Activated T-cell treated with anti-CD3 and anti-CD28 coated beads, Interleukin-2, amount 50 U/mL, for 4 hours (primary cell): ENCODE measurements at places on chromosomes 6 and 20. TPM values are rescaled to one million over a fixed set of nuclear protein-coding genes. Genes with fewer than 3 reads are reported as not detected.

Gene RIPPLY2
- not detected for total RNA-seq

Gene FOXQ1
- total RNA-seq, result not detected

Gene CDH22
- not detected for total RNA-seq

Gene RBBP8NL
- not detected for total RNA-seq

Gene SNAI1
- 1.1 TPM for total RNA-seq

Gene SMPDL3A
- 0.22 TPM for total RNA-seq

GRCh38 chr6:159398633-159399032 lies 229.4 kb downstream of the FNDC1 start:
- no peak for DNase-seq

- no peak for DNase-seq
Observed at GRCh38 chr6:4029687-4030086, 49.2 kb downstream of the FAM217A start.

DNA sequence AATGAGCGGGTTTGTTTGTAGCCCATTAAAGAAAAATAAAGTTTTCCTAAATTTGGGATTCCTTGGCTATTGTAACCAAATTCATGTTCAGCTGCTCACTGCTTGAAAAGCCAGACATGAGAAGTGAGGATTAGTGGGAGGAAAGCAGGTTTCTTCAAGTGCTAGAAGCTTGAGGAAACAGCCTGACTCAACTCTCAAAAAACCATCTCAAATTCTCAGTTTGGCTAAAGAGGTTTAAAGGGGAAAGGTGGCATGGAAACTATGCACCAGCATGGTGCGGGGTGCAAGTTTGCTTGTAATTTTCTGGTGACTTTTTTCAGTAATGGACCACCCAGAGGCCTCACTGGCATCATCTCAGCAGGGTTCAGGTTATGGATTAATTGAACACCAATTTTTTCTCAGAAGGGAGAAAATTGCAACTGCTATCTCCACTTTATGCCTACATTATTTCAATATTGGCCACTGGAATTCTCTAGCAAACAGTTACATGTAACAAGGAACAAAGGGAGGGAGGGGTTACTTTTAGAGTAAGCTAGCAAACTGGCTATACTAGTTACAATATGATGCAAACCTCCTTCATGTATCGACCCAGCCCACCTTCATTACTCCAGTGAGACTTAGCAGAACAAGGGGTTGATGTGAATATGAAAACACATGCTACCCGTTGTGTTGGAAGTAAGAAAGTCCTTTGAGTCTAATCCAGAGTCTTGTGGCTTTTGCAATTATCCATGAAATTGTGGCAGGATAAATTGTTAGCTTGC lies 85.0 kb upstream of the IFNGR1 start:
- DNase-seq, result no peak

DNA sequence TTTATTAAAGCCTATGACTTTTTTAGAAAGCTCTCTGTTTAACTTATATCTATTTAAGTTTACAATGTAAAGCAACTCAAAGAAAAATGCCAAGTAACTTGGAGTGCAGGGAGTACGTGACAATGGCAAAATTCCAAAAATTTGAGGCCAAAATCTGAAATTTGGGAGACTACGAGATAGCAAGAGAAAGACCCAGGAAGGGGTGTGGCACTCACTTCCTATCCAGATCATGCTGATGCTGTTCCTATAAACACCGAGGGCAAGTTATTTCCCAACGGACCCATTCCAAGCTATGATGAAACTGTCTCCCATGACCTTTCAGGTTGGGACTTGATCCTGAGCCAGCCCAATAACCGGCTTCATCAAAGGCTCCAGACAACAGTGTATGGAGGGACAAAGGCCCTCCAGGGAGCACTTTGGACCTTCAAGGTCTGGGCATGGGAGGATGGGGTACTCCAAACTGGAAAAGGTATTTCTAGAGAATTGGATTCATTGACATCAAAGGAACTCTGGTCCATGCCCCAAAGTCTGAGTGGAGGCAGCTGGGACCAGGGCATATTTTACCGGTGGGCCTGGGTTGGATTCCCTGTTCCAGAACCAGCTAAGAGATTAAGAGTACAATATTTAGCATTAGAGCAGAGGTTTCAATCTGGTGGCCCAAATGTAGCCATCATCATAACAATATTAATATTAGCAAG lies 15.7 kb upstream of the SLC13A3 start:
- no peak for DNase-seq

DNA sequence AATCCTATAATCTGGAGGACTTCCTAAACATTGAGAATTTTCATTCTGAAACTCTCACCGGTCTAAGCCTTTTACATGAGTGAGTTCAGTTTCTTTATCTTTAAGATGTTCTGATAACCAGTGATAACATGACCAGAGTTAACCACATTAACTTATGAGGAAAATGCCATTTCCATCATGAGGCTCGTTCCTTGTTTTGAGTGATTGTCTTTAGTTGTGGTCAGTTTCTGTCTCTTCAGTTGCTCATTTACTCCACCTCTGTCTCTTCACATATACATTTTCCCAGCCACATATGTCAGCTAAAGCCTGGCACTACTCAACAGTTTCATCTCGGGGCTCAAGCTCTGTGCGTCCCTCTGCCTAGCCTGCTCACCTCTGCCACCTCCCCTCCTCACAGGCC lies 70.4 kb downstream of the JAG1 start:
- DNase-seq, result no peak

GRCh38 chr20:59782986-59783640 lies 150.3 kb downstream of the SYCP2 start:
- DNase-seq, result no peak

DNA sequence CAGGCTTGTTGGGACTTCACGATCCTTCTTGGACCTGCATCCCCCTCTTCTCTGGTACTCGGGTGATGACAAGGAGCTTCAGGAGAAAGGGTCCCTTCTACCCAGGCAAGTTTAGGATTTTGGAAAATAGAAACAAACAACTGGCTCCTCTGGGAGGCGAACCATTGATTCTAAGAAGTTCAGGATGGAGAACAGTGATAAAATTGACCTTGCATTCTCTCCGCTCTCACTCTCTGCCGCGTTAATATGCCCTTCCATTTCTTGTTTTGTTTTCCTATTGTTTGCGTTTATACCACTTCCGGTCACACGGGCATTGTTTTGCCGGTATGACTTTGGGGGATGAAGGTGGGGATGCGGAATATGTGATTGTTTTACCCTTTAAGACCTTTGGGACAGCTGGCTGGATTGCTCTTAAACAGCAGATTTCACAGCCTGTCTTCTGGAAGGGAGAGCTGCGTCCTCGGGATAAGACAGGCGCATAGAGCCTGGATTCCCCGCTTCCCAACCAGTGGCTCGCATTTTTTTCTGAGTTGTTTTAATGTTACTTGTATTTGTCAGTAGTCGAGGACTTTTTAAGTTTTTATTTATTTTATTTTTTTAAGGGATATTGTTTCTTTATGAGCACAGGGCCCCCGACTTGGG lies 144.3 kb upstream of the ZNF184 start:
- no peak for DNase-seq

DNA sequence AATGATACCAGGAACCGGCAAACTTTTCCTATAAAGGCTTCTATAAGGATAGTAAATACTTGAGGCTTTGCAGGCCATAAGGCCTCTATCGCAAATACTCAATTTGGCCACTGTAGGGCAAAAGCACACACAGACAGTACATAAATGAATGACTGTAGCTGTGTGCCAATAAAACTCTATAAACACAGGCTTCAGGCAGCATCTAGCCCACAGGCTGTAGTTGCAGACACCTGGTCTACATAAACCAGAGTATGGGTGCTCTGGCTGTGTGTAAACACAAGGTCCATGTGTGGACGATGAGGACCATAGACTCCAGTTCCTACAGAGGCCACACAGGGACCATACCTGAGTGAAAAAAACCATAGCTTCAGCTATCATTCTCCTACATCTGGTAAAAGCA lies 52.2 kb downstream of the ZMYND8 start:
- no peak for DNase-seq

DNA sequence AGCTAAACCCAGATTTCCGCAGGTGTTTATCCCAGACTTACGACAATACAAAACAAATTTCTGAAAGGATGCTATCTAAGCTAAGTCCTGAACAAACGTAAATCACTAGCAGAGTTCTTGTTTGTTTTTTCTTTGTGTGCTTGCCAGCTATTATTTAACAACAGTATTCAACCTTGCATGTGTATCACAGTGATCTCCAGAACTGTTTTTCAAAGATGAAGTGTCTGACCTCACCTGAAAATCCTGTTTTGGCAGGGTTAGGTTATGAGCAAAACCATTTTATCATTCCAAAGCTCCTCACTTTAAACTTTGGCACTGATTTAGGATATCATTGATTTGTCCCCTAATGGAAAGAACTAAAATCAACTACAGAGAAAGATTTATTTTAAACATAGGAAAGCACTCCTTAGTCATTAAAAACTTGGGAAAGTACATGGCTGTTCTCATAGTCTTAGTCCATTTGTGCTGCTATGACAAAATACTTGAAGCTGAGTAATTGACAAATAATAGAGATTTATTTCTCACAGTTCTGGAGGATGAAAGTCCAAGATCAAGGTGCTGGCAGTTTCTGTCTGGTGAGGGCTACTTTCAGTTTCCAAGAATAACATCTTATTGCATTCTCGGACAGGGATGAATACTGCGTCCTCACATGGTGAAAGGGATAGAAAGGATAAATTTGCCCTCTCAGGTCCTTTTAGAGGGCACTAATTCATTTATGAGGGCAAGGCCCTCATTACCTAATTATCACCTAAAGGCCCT lies 20.8 kb upstream of the BMP5 start:
- DNase-seq, result no peak

- no peak for DNase-seq
Observed at GRCh38 chr6:123526128-123526527, 110.6 kb downstream of the TRDN start.

GRCh38 chr6:107670792-107671199 lies 153.3 kb downstream of the SCML4 start:
- DNase-seq, result no peak

DNA sequence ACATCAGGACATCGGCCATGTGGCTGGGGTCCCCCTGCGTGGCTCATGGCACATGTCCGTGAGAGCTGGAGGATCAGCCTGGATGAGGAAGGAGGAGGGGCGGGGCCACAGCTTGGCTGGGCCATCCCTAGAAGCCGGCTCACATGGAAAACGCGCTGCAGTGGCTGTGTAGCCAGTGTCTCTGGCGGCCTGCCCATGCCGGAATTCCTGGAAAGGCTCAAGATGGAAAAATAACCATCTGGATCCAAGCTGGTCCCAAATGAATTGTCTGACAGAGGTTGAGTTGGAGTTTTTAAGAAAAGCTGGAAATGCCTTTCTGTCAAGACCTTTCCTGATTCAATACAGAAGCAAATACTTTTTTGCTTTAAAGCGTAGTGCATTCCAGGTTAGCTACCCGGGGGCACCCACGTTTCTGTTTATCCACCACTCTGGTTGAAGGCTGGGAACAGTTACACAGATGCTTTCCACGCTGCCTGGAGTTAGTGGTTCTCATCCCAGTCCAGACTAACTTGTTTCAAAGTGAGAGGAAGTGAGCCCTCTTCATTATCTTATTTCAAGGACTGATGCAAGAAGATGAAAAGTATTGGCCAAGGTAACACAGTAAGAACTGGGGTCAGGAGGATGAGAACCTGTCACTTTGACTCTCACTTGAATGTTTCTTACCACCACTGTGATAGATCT lies 99.0 kb downstream of the GMPR start:
- DNase-seq, result no peak

DNA sequence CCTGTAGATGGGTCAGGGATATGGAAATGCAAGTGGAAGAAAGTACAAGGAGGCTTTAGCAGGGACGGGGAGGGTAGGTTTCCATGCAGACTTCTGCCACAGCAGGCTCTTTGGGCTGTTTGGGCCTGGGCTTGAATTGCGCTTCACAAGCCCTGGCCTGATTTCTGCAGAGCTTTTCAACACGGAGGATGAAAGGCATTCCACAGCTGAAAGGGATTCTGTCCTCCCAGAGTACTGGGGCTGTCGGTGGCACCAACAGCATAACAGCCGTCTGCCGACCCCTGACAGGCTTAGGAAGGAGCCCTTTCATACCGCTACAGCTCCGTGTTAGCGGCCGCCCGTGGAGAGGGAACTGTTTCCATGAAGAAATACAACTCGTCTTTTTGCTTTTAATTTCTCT lies 22.9 kb upstream of the TBC1D7 start:
- no peak for DNase-seq

- no peak for DNase-seq
Observed at GRCh38 chr6:39812496-39812852, 20.3 kb downstream of the DAAM2 start.

GRCh38 chr6:156683821-156684220 lies 93.4 kb upstream of the ARID1B start:
- no peak for DNase-seq

DNA sequence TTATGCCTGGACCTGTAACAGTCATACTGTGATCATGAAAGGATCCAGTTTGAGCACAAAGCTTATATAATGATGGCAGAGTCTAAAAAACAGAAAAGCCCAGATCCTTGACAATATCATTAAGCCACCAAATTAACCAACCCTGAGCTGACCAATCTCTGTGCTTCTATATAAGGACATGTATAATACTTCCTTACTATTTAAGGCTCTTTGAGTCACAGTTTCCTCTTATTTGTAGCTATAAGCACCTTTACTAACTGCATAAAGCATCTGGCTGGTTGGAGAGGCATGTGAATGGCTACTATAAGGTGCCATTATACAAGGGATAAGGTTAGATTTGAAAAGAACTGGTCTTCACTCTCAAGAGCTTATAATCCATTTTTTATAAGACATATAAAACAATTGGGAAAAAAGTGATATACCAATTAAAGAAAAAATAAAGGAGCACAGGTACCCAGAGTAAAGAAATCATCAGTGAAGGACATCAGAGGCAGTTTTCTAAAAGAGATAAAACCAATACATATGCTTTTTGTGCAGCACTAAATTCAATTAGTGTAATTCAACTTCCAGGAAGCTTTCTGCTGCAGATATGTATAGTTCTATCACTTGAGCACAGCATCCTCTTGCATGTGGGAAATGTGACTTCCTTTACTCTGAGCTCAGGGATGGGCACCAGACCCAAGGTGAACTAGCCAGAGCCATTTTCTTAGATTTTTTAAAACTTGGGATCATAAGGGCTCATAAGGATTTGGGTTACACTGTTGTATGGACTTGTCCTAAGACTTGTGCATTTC lies 121.0 kb downstream of the BTBD9 start:
- DNase-seq, result no peak
